ENCODE measurements at places on chromosomes 5 and 9. TPM values are rescaled to one million over a fixed set of nuclear protein-coding genes. Genes with fewer than 3 reads are reported as not detected.

DNA sequence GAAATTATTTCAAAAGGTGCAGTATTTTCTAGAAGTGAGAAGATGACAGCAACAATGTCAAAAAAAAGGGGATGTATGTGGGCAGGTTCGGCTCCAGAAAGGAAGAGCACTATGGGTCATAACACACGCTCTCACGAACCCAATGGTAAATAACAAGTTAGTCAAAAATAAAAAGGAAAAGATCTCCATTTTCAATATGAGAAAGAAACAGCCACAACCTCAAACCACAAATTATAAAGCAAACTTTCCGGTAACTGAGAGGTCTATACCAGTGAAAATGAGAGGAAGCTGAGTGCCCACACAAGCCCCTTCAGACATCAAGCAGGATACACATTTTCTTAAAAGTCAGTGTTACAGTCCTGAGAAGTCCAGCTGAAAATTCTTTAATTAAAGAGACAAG, 398.5 kb upstream of the RPS23 start:
- no peak for DNase-seq

- DNase-seq = no peak
These were observed 25.4 kb upstream of the WWC1 start for GRCh38 chr5:168266016-168266415.

DNA sequence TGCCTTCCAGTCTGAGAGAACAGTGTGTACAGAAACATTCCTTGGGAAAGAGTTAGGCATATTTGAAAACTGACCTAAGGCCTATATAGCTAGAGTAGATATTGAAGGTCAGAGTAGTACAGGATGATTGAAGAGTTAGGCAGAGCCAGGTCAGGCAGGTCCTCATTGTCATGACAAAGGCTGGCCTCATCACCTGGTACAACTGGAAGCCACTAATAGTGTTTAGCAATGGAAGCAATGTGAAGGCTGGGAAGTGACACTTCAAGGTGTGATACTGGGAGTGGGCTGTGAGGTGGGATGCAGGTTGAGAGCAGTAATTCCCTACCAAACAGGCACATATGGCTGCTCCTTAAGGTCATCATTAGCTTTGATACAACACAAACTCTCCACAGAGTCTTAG, 123.6 kb upstream of the CCNH start:
- no peak for DNase-seq

DNA sequence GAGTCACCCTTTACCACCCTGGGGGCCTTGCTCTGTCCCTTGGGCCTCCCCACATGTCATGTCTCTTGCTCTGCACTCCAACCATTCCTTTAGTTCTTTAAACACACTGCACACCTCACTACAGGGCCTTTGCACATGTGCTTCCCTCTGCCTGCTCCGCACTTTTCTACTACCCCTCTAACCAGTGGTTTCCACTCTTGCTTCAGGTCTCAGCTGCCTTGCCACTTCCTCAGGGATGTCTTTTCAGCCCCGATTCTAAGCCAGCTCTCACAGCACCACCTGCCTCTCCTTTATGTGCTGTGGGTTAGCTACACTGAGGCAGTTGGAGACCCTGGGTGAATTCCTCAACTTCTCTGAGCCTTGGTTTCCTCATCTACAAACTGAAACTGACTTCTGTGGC, 34.6 kb upstream of the GABBR2 start:
- no peak for DNase-seq

DNA sequence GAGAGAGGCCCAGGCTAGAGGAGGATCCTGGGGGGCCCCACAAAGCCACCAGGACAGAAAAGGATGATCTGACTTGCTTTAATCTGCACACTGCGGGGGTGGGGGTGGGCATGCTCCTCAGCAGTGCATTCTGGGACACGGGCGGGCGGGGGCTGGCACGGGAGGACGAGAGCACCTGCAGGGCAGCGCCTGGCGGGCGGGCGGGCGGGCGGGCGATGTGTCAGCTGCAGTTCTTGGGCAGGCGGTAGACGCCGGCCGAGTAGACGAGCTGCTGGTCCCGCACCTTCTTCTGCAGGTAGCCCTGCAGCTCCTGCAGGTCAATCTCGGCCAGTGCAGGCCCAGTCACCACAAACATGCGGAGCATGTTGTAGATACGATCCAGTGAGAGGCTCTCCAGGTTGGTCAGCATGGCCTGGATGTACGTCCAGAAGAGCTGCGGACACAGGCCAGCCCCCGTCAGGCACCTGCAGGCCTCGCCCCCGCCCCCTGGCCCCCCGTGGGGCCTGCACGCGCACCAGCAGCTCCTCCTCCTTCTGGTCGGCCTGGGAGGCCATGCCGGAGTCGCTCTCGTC, 3.0 kb upstream of the TMEM210 start:
- DNase-seq = no peak

GRCh38 chr5:39863926-39864552, 439.3 kb upstream of the DAB2 start:
- DNase-seq = no peak

- DNase-seq = no peak
These were observed 12.5 kb downstream of the SEC61B start for GRCh38 chr9:99234618-99235017.

DNA sequence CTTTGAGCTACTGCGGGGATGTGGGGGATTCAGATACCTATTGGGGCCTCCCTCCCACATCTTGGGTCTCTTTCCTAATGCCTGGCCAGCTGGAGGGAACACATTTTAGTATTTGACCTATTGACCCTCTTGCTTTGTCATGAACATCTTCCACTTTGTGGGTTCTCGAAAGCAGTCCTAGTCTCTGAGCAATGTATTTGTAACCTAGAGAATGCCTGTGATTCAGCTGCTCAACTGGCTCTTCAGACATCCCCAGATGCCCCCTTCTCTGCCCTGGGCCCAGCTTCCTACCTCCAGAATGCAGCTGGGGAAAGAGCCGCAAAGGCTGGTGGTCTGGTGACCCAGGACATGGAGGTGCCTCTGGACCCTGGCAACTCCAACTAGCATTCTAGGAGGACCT, 32.2 kb downstream of the APTX start:
- DNase-seq = no peak

DNA sequence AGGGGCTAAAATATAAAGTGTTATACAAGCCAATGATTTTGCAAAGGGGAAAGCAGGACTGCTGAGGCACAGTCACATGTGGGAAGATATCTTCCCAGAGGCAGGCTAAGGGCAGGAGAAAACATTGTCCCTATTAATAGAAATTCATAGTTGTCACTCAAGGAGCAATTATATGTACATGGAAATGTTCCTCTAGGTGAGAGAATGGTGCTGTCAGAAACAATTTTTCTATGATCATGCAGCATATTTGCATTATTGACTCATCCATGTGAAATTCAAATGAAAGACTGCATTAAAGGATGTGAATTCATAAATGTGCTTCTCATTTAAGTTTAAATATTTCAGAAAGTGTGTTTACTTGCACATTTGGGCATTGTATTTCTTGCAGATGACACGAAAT, 775.9 kb upstream of the CDH9 start:
- no peak for DNase-seq

DNA sequence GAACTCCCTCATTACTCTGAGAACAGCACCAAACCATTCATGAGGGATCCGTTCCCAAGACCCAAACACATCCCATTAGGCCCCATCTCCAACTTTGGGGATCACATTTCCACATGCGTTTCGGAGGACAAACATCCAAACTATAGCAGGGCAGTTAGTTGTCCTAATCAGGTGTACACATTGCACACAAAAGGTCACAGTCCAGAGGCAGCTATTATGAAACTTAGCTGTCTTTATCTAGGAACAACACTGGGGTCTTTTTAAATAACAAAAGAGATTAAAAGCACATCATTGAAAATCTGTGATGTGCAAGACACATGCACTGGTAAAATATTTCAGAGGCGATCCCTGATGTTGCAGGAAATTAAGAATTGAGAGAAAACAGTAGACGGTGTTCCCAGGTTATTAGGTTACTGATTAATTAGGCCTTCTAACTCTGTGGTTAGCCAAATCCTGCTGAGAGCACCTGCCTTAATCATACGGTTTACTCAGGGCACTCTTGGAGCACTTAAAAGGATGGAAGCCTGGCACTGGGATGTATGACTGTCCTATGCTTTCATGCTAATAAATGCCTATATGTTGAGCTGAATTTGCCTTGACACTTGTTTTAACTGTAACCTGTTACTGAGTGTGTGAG, 1574.5 kb upstream of the WWC1 start:
- no peak for DNase-seq

DNA sequence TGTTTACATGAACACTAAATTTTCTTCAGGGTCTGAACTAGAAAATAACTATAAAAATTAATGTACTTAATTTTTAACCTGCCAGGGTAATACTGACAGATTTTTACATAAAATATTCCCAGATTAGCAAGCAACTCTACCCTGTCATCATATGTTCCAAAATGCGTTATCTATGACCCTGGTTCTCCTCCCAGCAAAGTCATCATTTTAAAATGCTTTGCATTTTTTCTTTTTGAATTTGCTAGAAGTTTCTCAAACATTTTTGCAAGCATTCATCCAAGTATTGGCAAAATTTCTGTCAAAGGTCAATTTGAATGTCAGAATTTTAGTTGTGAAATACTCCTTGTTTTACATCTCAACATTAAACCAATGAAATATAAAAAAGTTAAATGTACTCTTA, 144.5 kb upstream of the FTMT start:
- DNase-seq = no peak

DNA sequence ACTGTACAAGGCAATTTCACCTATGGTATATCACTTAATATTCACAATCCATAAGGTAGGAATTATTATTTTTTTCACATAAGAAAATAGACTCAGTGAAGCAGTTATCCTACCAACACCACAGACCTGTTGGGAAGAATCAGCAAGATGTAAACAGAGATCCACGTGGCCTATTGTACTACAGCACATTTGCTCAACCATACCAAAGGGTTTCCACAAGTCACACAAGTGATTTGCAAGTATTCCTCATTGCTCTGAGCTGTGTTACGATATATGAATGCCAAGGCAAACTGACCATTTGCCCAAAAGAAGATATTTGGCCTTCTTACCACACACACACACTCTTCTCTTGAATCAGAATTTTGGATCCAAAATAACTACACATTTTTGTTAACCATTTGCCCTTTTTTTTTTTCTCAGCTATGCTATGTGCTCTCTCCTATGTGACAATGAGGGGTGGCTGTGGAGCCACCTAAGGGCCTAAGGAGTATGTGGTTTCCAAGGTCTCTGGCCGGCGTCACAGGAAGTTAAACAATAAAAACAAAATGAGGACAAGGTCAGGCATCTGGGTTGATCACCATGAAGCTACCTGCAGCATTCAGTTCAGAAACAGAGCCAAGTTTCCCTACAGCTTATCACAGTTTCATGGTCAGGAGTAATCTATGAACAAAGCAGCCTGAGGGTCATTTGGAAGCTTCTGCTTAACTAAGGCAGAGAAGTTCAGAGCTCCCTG, 171.0 kb upstream of the FREM1 start:
- DNase-seq = no peak

DNA sequence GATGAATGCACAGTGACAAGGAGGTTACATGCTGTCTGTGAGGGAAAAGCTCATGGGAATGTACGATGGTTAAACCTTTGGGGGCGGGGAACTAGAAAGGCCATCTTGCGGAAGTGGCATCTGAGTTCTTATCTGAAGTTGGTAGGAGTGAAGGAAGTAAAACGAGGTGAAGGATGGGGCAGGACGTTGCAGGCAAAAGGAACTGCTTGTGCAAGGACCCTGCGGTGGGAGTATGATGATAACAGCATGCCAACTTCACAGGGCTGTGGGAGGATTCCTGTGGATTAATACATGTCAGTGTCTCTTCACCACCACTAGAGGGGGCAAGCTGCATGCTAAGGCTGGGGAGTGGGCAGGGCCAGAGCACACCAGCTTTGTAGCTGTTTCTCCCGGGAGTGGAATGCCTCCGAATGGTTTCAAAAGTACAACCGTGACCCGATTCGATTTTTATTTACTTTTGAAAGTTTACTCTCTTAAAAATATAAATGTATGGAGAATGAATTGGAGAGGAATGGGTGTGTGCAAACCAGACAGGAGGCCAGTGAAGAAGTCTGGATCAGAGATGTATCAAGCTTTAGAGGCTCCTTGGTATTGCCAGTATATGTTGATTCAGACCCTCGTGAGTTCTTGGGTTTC, 62.5 kb downstream of the CYFIP2 start:
- peak; percentile 43 for DNase-seq

- DNase-seq = no peak
These were observed 419.4 kb downstream of the SEMA5A start for GRCh38 chr5:9126490-9126889.

DNA sequence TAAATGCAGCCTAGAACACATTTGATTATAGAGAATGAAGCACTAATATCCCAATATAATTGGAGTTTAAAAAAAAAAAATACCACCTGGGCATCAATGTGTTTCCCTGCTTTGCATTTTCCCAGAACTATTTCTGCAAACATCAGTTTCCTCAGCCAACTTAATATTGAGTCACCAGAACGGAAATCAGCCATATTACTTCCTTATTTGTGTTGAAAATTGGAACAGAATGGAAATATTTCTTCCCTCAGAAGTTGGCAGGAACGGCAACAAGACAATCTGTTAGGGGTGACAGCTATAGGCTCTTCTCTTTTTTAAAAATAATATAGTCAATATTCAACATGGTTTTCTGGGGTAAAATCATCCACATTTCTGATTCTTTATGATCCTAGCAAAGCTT, 4.0 kb downstream of the MFAP3 start:
- DNase-seq = no peak

- no peak for DNase-seq
These were observed 309.0 kb downstream of the MAN2A1 start for GRCh38 chr5:109998726-109999125.

- DNase-seq = no peak
These were observed 131.7 kb upstream of the VLDLR start for GRCh38 chr9:2489838-2490314.

DNA sequence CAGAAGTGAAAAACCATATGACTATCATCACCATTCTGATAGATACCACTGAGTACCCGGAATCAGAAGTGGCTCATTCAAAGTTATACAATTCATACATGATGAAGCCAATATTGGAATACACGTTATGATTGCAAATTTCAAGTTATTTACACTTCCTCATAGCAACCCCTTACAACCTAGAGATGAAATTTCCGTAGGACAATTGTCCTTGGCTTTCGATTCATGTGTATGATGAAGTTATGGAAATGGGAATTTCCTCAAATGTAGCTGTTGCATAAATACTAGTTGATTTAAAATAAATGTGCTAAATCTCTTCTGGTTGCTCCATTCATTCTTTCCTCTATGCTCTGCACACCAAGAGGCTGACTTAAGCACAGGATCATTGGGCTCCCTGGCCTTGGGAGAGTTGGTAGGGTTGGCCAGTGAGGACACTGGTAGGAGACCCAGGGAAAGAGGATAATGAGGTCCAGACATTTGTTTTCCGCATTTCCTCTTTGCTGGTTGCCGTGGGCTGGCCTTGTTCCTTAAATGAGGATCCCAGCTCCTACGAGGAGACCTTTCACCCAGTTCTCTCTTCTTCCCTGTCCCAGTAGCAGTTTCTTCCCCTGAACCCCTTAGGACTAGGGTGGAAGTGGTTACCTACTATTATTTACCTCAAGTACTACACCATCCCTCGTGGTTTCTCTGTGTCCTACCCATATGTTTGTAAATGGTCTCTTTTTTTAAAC, 90.3 kb downstream of the ZNF474 start:
- DNase-seq = no peak

The IL5 gene
- total RNA-seq = not detected

The PCDHA9 gene
- total RNA-seq = 1.4 TPM

The PCDHGC5 gene
- total RNA-seq = 3.0 TPM

The RMI1 gene
- 37.6 TPM for total RNA-seq

The EDIL3 gene
- 1.2 TPM for total RNA-seq

The CATSPER3 gene
- total RNA-seq = 0.54 TPM

The BICD2 gene
- total RNA-seq = 41.5 TPM

The CCIN gene
- total RNA-seq = not detected

The SOHLH1 gene
- total RNA-seq = not detected

The RAB3C gene
- 21.7 TPM for total RNA-seq

The C6 gene
- total RNA-seq = not detected

All from neural crest cell (in vitro differentiated cells).